ENCODE measurements at places on chromosomes 12 and 14.

- no peak for DNase-seq
These were observed 126.3 kb upstream of the DHRS4 start for GRCh38 chr14:23827100-23827892.

DNA sequence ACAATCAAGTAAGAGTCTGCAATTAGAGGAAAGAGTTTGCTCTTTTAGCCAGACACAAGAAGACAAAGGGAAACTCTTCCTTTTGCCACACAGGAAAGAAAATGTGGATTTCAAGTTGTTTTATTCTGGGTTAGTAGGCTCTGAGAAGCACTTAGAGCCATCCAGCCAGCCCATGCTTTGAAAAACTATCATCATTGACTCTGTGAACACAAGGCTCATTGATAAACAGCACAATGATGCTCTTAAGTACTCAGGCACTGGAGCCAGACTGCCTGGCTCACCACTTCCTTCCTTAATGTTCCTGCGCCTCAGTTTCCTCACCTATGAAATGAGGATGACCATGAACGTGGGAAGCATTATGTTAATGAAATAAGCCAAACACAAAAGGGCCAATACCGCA is 150.2 kb upstream of the EEA1 start:
- DNase-seq = no peak

DNA sequence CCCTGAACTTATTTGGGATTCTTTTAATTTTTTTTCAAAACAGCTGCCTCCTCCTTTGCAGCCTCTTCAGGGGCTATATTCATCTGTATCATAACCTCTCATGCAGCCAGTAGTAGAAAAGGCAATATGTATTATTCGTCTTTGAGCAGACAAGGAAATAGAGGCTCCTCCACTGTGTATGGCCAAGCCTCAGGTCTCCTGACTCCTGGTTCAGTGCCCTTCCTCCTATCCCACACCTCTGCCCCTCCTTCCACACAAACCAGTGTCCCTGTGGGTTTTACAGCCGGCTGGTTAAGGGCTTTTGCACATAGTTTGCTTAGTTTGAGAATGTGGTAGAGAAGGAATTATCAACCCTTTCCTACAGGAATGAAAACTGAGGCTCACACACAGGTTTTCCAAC is 8.8 kb upstream of the ACVRL1 start:
- DNase-seq = no peak

GRCh38 chr12:3572560-3572959 is 81.6 kb downstream of the PRMT8 start:
- no peak for DNase-seq

GRCh38 chr14:57512220-57512619 is 18.6 kb upstream of the CCDC198 start:
- no peak for DNase-seq

DNA sequence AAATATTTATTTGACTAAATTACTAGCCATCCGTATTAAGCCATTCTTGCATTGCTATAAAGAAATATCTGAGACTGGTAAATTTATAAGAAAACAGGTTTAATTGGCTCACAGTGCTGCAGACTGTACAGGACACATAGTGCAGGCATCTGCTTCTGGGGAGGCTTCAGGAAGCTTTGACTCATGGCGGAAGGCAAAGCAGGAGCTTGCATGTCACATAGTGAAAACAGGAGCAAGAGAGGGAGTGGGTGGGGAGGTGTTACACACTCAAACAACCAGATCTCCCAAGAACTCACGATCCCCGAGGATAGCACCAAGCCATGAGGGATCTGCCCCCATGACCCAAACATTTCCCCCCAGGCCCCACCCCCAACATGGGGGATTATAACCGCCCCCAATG is 26.7 kb upstream of the RAB21 start:
- DNase-seq = no peak

GRCh38 chr12:43145481-43145880 is 406.5 kb downstream of the ADAMTS20 start:
- DNase-seq = no peak

GRCh38 chr12:50017641-50018040 is 7.7 kb downstream of the RACGAP1 start:
- no peak for DNase-seq

- DNase-seq = no peak
These were observed 21.9 kb downstream of the KDM2B start for GRCh38 chr12:121558956-121559355.

DNA sequence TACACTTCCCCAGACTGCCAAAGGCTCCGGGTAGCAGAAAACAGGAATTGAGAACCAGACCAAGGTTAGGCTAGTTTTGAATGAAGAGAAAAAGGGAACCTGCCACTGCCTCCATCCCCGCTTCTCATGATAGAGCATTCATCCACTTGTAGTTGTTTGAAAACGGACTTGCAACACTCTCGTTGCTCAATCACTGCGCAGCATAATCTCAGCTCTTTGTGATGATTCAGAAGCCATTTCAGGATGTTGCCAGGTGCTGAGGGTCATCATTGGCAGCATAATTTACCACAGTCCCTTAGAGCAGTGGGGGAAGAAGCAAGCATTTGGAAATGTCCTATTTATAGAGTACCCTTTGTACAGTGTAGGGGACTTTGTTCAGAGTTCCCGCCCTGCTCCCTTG is 25.6 kb downstream of the KCNK13 start:
- peak; percentile 62 for DNase-seq

DNA sequence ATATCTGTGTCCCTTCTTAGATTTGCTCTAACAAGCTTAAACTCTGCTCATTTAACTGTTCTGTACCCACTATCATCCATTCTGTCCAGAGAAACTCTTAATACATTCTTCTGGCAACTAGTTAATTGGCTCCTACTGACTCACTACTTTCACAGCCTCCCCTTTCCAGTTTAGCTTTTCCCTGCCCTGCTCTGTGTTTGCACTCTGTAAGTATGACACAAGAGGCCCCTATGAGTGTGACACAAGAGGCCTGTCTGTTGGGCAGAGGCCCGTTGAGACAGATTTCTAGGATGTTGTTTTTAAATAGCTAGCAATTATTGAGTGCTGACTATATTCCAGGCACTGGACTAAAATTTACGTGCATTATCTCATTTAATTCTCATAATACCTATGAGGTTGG is 246.0 kb upstream of the DAAM1 start:
- no peak for DNase-seq

Data from tibial nerve (tissue), 4 donors.